ENCODE measurements at places on chromosomes 12 and 14. TPM values are rescaled to one million over a fixed set of nuclear protein-coding genes. Genes with fewer than 3 reads are reported as not detected.

Gene GLT1D1
- total RNA-seq: not detected

Gene KRT79
- not detected for total RNA-seq

Gene PTPN21
- 5.7 TPM for total RNA-seq

Gene CLBA1
- total RNA-seq: 8.9 TPM

Gene APOF
- not detected for total RNA-seq

Gene KLRK1
- total RNA-seq: 0.08 TPM

Gene TMEM63C
- total RNA-seq: 0.65 TPM

Gene SLC10A1
- total RNA-seq: not detected

All from epithelial cell of alveolus of lung (primary cell).